ENCODE measurements at places on chromosomes 2 and 18.

- DNase-seq: no peak
Observed at GRCh38 chr2:55431982-55432627, 12.4 kb upstream of the CCDC88A start.

DNA sequence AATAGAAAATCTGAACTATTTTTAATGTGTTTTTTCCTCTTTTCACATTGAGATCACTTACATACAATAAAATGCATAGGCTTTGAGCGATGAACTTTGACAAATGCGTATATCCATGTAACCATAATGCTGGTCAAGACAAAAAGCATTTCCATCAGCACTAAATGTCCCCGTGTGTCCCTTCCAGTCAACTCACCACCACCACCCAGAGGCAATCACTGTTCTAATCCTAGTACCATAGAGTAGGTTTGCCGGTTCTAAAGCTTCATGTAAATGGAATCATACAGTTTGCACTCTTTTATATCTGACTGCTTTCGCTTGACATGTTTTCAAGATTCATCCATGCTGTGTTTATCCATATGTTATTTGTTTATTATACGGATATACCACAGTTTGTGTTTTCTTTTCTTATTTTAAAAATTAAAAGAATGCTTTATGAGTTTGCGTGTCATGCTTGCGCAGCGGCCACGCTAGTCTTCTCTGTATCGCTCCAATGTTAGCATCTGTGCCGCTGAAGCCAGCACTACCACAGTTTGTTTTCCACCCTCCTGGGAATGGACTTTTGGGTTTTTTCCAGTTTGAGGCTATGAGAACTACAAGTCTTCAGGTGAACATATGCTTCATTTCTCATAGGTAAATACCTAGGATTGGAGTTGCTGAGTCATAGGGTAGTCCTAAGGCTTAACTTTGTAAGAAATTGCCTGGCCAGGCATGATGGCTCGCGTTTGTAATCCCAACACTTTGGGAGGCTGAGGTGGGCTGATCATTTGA lies 197.5 kb upstream of the CHAC2 start:
- DNase-seq: no peak

GRCh38 chr2:68386365-68386764 lies 21.3 kb downstream of the PLEK start:
- no peak for DNase-seq

- no peak for DNase-seq
Observed at GRCh38 chr2:59425247-59425646, 1128.2 kb downstream of the BCL11A start.

- no peak for DNase-seq
Observed at GRCh38 chr2:140604788-140605187, 1526.0 kb downstream of the LRP1B start.

DNA sequence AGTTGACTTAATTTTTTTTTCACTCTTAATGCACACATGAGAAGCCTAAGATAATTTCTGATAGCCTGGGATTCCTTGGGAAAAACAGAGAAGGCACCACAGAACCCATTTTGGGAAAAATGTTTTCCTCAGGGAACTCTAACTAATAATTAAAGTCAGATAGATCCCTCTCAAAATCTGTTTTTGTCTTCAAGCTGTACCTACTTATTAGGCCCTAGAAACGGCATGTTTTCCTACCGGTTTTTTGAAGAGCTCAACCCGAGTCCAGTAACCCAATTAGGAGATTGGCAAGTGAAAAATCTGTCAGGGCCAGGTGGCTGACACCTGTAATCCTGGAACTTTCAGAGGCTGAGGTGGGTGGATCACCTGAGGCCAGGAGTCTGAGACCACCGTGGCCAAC lies 16.1 kb upstream of the PDK1 start:
- DNase-seq: no peak

DNA sequence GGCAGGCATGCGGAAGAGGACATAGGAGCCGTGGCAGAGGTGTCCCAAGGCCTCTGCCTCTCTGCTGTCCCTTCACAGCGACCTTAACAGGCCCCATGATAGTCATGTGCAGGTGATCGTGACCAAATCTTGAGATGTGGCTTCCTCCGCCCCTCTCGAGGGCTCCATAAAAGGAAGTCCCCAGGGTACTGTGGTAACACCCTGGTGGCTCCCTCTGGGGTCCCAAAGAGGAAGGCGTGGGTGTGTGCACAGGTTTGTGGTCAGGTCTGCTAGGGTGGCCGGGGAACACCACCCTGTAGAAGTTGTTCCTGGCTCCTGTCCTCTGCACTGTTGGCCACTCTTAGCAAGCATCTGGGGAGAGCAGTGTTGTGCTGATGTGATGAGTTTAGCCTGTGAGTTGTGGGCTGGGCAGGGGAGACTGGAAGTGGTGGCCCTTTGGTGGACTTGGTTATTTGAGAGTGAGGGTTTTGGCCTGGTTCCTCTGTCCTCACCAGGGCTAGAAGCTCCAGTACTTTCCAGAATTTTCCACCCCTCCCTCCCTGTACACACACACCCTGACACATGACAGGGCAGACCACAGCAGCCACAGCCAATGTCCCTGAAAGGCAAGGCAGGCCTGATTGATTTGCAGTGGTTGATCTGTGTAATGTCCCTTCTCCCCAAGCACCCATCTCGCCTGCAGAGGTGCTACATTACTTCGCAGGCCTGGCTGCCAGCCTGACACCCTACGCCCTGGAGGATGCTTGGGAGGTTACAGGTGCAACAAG lies 68.9 kb upstream of the BOD1L2 start:
- no peak for DNase-seq

DNA sequence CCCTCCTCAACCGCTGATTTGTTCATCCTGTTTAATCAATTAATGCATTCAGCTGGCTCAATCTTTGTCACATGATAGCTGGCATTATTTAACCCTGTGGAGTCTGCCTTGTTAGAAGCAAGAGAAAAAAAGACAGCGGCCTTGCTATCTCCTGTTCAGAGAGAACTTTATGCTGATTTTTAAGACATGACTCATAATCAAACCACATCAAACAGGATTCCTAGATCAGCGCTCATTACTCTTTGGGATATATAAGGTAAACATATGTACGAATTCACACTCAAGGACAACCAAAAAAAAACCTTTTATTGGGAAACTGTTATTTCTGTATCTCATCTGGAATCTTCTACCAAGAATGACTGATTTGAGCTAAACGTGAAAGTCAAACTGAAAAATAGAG lies 195.1 kb downstream of the C1D start:
- DNase-seq: no peak

GRCh38 chr2:54845094-54845493 lies 121.6 kb downstream of the EML6 start:
- DNase-seq: no peak

DNA sequence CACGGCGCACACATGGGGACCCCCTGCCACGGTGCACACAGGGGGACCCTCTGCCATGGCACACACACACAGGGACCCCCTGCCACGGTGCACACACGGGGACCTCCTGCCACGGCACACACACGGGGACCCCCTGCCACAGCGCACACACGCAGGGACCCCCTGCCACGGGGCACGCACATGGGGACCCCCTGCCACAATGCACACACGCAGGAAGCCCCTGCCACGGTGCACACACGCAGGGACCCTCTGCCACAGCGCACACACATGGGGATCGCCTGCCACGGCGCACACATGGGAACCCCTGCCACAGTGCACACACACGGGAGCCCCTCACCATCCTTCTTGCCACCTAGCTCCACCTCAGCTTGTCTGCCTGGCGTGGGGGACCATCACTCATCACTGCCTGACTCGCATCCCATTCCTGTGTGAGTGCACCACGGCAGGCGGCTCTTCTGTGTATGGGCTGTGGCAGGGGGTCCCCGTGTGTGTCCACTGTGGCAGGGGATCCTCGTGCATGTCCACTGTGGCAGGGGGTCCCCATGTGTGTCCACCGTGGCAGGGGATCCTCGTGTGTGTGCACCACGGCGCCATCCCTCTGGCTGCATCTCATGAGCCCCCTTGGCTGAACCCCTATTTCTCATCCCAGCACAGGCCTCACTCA lies 206.7 kb downstream of the EIPR1 start:
- no peak for DNase-seq

GRCh38 chr2:31986906-31987305 lies 23.9 kb downstream of the MEMO1 start:
- DNase-seq: no peak

- DNase-seq: no peak
Observed at GRCh38 chr2:119156105-119156890, 2.3 kb downstream of the C1QL2 start.

GRCh38 chr18:40108596-40108995 lies 1846.4 kb upstream of the PIK3C3 start:
- DNase-seq: no peak

GRCh38 chr2:104868505-104868866 lies 14.6 kb downstream of the POU3F3 start:
- DNase-seq: no peak

GRCh38 chr2:105490204-105490603 lies 91.4 kb upstream of the FHL2 start:
- no peak for DNase-seq

DNA sequence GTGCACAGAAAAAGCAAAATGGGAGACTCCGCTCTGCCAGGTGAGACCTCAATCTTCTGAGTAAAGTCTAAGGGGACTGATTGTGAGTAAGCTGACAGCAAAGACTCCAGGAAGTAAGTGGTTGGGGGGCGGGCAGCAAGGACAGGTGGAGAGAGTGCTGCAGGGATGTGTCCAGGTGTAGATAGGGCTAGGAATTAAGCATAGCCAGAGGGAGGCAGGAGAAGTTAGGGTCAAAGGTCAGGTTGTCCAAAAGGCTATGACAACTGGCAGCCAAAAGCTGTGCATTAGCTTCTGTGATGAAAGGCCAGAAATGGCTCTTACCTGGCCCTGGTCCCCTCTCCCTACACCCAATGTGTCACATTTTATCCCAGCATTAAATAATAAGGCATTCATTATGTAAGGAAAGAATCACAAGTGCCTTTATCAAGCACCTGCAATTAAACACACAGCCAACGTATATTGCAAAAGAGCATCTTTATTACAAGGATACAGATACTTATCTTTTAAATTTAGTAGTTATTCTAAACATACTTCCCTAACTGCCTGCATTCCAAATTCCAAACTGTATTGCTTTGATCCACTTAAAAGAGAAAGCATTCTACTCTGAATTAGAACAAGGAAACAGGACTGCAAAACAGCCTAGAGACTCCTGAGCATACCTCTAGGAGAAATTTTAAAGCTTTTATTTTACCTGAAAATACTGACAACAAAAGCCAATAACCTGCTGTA lies 247.9 kb downstream of the IRS1 start:
- DNase-seq: no peak

DNA sequence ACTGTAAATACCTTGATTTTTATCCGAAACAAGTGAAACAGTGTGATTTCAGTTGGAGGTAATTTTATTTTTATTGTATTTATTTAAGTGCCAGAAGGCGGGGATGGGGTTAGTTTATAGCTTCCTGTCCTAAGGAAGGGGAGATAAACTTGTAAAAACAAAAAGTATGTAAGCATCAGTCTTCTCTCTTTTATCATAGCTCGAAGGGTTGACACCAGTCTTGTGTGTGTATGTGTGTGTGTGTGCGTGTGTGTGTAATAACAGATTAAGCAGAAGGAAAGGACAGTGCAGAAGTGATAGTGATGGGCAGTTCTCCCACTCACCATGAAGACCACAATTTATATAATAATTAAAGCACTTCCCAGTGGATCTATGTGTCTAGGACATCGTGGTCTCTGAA lies 793.3 kb downstream of the PLCL1 start:
- no peak for DNase-seq

GRCh38 chr2:48459921-48460320 lies 70.0 kb upstream of the STON1 start:
- no peak for DNase-seq

- no peak for DNase-seq
Observed at GRCh38 chr18:34493566-34494358, 216.3 kb upstream of the DTNA start.

- DNase-seq: no peak
Observed at GRCh38 chr2:231462729-231463465, 1.4 kb downstream of the NCL start.

DNA sequence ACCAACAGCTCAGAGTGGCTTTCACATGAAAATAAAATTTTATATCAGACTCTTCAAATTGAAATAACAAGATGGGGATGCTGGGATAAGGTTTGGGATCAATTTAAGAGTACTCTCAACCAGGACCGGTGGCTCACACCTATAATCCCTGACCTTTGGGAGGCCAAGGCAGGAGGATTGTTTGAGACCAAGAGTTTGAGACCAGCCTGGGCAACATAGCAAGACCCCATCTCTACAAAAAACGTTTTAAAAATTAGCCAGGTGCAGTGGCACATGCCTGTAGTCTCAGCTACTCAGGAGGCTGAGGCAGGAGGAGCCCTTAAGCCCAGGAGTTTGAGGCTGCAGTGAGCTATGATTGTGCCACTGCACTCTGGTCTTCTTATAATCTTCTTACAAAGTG lies 2.6 kb downstream of the LMAN2L start:
- DNase-seq: no peak

- DNase-seq: no peak
Observed at GRCh38 chr2:203682688-203683130, 23.7 kb upstream of the CD28 start.

GRCh38 chr2:189441709-189442074 lies 418 bp downstream of the WDR75 start:
- DNase-seq: no peak

GRCh38 chr2:86052676-86053075 lies 53.0 kb downstream of the POLR1A start:
- DNase-seq: no peak

GRCh38 chr2:79235135-79235534 lies 75.6 kb upstream of the REG3A start:
- DNase-seq: no peak

DNA sequence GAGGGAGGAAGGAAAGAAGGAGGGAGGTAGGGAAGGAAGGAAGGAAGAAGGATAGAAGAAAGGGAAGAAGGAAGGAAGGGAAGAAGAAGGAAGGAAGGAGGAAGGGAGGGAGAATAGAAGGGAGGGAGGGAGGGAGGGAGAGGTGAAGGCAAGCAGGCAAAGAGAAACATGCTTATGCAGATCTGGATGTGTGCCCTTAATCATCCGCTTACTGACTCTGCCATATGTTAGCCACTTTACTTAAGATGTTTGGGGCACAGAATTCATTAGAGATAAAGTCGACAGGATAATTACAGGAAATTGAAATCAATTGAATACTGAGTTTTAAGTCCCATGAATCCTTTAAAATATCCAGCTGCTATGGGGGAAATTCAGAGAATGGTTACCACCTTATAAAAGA lies 334.2 kb downstream of the GRB14 start:
- no peak for DNase-seq

DNA sequence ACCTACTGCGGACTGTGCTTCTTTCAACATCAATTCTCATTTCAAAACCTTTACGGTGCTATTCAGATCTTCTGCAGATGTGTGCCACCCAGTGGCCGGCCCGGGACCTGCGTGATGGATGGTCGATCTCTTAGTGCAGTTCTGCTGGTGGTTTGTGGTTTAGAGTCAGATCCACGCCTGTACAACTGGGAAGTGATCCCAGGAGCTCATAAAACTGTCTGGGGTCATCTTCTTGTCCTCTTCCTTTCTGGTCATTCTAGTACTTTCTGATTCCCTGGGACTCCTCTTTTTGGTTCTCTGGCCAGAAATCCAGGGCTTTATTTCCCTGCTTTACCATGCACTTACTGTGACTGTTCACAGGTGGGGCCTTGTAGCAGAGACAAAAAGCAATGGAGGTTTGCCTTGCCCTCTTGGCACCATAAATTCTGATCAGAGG lies 15.8 kb upstream of the SELENOI start:
- peak; percentile 69 for DNase-seq

- DNase-seq: no peak
Observed at GRCh38 chr2:38174646-38175423, 98.9 kb upstream of the CYP1B1 start.

Data from stimulated activated CD4-positive, alpha-beta T cell treated with anti-CD3 and anti-CD28 coated beads, Interleukin-1b, Interleukin-23, amount 100 ng/mL, for 24 hours (primary cell).